Stimulated activated CD4-positive, alpha-beta T cell treated with anti-CD3 and anti-CD28 coated beads, Interleukin-2, amount 100 ng/mL, for 48 hours (primary cell): ENCODE measurements at places on chromosomes 7 and 10.

GRCh38 chr7:156963472-156963871 is 14.0 kb downstream of the NOM1 start:
- DNase-seq: no peak

DNA sequence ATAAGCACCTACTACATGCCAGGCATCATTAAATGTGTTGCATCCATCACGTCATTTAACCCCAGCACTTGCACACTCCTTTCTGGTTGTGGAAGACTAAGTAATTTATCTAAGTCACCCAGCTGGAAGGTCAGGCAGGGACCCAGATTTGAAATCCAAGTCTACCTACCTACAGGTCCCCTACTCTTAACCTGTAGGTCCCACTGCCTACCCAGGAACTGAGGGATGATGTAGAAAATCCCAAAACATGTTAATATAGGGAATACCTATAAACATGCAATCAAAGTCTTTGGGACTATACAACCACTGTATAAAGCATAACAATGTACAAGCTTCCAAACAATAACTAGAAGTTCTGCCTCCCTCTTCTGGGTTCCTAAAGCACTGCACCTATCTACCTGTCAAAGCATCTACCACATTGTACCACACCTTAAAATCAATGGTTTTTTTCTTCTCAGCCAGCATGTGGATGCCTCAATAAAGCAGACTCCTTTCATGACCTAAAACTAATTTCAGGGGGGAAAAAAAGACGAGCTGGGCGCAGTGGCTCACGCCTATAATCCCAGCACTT is 5.6 kb downstream of the IL6 start:
- DNase-seq: no peak

GRCh38 chr7:127976738-127977120 is 54.5 kb downstream of the LRRC4 start:
- no peak for DNase-seq

DNA sequence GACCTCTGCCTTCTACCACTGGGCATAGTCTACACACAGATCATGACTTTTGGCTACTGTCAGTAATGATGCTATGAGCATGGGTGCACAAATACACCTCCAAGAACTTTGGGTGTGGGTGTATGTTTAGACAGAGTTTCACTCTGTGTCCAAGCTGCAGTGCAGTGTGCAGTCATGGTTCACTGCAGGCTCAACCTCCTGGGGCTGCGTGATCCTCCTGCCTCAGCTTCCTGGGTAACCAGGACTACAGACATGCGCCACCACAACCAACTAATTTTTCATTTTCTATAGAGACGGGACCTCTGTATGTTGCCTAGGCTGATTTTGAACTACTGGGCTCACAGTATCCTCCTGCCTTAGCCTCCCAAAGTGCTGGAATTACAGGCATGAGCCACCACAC is 194.4 kb downstream of the NSUN6 start:
- no peak for DNase-seq

GRCh38 chr7:150739033-150739432 is 1.8 kb downstream of the GIMAP5 start:
- DNase-seq: no peak

- no peak for DNase-seq
These were observed 2.7 kb downstream of the CTTNBP2 start for GRCh38 chr7:117870448-117871130.

DNA sequence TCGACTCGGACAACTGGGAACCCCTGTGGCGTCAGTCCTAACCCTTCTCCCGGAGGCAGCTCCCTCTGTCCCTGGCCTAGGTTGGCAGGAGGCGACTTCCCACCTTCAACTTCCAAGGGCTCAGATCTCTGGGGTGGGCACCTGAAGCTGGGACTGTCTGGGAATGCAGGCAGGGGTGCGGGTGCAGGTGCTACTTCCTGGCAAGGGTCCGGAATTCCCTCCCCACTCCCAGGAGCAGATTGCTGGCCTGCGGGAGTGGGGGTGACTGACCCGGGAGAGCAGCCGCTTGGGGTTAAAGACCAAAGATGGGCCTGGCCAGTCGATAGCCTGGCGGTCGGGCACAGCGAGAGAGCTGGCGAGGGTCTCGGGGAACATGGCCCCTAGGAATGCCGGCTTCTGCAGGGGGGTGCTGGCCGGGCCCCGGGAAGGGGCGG is 387 bp downstream of the EPHA1 start:
- no peak for DNase-seq

DNA sequence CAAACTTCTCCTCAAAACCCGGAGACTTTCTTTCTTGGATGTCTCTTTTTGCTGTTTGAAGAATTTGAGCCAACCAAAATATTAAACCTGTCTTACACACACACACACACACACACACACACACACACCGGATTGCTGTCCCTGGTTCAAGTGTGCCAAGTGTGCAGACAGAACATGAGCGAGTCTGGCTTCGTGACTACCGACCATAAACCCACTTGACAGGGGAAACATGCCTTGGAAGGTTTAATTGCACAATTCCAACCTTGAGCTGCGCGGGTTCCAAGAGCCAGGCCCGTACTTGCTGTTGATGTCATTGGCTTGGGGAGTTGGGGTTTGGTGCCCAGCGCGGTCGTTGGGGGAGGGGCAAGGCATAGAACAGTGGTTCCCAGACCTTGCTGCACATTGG is 1.7 kb downstream of the EGFR start:
- DNase-seq: no peak

- DNase-seq: peak; percentile 38
These were observed 82.3 kb upstream of the GPR26 start for GRCh38 chr10:123583639-123584418.

- no peak for DNase-seq
These were observed 99.2 kb downstream of the SLIT1 start for GRCh38 chr10:97086530-97086929.

- no peak for DNase-seq
These were observed 103.8 kb upstream of the APBB1IP start for GRCh38 chr10:26334232-26334931.

GRCh38 chr7:33986951-33987947 is 81.9 kb downstream of the BMPER start:
- DNase-seq: no peak

GRCh38 chr7:94874036-94874785 is 33.2 kb upstream of the PPP1R9A start:
- DNase-seq: no peak

- DNase-seq: no peak
These were observed 283.0 kb downstream of the USP6NL start for GRCh38 chr10:11328264-11329061.

DNA sequence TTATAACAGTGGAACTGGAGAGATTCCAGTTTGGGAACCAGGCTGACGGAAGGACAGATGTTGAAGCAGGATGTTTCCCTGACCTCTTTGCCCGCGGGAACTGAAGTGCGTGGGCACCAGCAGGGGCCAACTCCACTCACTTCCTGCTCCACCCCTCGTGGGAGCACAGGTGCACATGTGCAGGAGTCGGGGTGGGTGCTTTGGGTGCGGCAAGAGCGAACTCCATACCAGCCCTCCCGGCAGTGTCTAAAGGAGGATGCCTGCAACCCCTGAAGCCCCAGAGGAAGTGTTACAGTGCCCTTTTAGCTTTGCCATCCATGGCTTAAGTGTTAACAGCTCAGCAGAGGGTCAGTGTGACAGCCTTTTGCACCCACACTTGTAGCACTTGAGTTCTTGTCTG is 27.4 kb upstream of the UBE3C start:
- no peak for DNase-seq

DNA sequence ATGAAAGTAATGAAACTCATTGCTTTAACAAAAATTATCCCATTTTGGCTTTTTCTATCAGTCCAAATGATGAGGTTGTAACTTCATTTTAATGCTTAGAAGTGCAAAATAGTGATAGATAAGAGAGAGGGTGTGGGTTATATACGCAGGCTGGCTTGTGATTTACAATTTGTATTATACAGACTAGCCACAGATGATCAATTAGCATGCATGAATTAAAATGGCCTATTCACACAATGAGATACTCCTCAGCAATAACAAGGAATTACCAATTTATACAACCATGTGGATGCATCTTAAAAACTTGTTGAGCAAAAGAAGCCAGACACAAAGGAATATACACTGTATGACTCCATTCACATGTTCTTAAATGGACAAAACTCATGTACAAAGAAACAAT is 45.4 kb upstream of the JAZF1 start:
- no peak for DNase-seq
